ENCODE measurements at places on chromosomes 5 and 9.

GRCh38 chr9:4221931-4222330, 77.9 kb downstream of the GLIS3 start:
- no peak for DNase-seq

GRCh38 chr5:124283031-124283430, 463.4 kb downstream of the ZNF608 start:
- DNase-seq, result no peak

DNA sequence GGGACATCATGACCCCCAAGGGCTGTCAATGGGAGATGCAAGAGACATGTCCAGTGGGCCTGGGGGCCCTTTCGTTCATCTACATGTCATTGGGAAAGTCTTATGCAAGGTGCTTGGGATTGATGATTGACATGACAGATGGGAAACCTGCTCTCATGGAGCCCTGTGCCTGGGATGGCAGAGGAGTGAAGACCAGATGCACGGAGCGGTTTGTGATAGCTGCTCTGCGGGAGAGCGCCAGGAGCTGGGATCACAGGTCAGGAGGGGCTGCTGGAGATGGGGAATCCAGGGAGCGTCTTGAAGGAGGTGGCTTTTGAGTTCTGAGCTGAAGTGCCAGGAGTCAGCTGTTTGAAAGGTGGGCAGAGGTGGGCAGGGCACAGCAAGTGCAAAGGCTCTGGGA, 104.3 kb downstream of the FGF18 start:
- DNase-seq, result no peak

GRCh38 chr5:111772456-111773122, 15.6 kb upstream of the NREP start:
- peak; percentile 63 for DNase-seq

DNA sequence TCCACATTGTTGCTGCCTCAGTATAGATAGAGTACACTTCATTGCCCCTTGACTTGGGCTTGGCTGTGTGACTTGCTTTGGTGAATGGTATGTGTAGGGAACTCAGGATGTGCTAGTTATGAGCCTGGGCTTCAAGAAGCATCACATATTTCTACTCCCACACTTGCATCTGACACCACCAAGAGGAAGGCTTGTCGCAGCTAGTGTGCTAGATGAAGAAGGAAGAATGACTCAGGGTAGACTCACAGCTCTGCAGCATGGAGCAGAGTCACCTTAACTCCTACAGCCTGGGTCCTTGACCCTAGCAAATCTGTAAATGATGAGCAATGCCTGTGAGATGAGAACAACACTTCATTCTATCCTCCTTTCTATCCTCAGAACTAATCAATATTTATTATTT, 261.8 kb downstream of the ASTN2 start:
- no peak for DNase-seq

DNA sequence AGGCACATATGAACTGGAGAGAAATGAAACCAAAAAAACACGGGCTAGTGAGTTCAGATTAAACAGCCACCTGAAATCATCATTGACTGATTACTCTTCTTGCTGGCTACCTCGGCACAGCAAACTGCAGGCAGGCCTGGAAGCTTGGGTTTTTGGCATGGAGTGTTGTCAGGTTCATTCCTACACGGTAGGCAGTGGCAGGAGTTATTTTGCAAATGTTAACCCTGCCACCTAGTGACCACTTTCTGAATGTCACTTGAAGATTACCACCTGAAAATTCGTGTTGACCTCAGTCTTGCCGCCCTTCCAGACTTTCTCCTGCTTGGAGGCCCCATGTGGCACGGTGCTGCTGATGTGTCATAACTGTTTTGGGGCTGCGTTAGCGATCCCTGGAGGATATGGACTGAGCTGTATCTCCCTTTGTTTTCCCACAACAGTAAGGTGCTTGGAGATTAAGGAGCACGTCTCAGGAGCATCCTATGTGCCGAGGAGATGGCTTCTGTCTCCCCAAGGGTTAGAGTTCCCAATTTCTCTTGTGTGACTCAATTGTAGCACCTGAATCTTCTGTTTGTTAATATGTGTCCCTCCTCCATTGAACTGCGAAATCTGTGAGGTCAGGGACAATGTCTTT, 12.7 kb upstream of the CD180 start:
- peak; percentile 60 for DNase-seq

- no peak for DNase-seq
These were observed 17.2 kb upstream of the RANBP17 start for GRCh38 chr5:170844651-170845050.
